ENCODE measurements at places on chromosomes 6 and 20.

GRCh38 chr6:54515713-54516112 is 207.5 kb downstream of the TINAG start:
- no peak for DNase-seq

DNA sequence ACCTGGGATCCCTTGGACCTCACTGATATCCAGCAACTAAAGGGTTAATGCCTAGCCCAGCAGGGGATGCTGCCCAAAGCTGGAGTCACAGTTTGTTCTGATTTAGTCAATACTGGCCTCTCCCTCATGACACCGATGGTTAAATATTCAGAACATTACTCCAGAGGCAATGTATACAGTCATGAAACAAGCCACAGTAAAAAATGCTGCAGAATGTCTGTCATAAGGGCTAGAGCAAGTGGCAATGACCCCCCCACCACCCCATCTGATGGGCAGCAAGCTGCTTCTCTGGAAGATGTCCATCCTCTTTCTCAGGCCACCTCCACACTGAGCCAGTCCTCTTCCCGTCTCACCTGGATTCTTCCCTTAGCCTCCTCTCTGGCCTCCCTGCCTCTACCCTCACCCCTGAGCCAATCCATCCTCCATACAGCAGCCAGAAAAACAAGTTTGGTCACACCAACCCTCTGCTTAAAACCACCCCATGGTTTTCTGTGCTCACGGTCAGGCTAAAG is 99.0 kb upstream of the KCNG1 start:
- DNase-seq = no peak

GRCh38 chr6:70956451-70957283 is at the start of gene B3GAT2:
B3GAT2 (minus strand) TSS chr6:70957060; CDS start chr6:70956429, 631 bp downstream.
- no peak for DNase-seq

GRCh38 chr20:17735206-17735804 is 35.5 kb downstream of the BANF2 start:
- DNase-seq = no peak

- DNase-seq = no peak
Measured at GRCh38 chr6:150822932-150823331, 42.6 kb upstream of the MTHFD1L start.

DNA sequence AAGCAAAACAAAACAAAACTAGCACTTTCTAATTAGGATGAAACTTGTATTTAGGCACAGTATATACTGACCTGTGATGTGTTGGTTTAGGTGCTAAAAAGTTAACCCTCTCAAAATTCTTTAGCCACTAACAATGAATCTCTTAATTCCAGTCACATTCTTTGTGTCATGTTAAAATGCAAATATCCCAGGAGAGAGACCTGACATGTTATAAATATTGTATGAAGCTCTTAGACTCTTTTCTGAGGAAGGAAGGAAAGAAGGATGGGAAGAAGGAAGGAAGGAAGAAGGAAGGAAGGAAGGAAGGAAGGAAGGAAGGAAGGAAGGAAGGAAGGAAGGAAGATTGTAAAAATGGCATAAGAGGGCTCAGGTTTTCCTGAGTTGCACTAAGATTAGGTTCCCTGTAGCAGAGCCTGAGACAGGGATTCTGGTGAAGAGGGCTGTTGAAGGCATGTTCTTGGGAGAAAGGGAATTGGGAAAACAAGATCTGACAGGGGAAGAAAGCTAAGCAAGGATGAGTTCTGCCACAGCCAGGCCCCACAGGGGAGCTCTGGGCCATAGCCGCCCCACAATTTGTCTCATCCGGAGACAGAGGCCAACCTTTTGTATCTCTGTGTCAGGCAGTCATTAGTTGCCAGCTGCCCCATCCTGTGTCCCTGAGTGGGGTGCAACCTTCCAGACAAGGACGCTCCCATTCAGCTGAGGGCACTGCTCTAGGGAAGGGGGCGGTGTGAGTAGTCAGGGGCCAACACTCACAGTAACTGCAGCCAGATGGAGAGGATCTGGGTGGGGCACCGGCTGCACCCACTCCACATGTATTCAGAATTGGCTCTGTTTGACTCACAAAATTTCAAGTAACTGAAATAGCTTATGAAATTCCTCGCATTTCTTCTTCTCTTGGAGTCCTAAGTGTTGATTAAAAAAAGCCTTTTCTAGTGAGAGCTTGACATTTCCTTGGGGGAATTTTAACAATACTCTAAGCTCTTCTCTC is 189.3 kb upstream of the ARG1 start:
- no peak for DNase-seq

DNA sequence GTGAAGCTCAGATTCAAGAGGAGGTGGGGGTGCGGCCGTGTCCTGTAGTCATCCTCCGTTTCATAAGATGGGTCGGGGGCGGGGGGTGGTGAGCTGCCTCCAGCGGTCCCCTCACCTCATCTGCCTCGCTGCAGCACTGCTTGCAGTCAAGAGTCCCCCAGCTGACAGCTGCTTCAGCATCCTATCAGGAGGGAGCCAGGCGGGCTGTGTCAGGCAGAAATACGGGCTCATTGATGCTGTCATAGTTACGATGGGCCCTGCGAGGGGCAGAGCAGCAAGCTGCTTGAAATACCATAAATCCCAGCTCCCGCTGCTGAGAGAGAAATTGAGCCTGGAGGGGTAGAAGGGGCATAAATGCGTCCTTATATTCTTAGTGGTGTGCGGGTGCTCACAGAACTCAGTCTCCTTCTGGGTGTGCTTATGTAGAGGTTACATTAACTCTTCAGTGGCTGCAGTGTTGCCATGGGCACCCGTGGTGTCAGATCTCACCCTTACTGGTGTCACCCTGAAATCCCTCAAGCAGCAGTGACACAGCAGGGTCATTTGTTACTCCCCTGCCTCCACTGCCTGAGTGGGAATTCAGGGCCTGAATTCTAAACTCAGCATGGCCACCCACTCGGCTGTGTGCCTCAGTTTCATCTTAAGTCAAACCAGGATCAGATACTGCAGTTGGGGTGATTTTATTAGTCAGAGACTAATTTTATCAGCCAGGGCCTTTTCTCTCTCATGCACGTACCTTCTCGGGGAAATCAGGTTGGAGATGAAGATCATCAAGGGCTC is 21.8 kb downstream of the CCDC167 start:
- DNase-seq = no peak

GRCh38 chr6:166257911-166258318 is 50.3 kb downstream of the PRR18 start:
- no peak for DNase-seq

DNA sequence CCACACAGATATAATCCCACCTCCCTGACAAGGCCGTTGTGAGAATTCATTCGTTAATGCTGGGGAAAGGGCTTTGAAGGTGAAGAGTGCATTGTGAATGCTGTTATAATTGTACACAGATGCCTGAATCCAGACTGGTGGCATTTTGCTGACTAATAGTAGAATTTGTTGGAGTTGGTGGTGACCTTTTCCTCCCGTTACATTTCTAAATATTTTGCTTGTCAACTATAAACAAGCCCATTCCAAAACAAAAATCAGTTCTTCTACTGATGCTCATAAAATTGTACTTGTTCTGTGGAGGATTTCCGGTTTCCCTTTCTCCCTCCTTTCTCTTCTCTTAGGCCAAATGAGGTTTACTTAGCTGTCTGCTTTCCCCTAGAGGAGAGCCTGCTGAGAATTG is 253.1 kb upstream of the SUPT3H start:
- DNase-seq = no peak

- DNase-seq = no peak
Measured at GRCh38 chr20:58871533-58872102, 19.1 kb downstream of the GNAS start.

- DNase-seq = no peak
Measured at GRCh38 chr20:12837646-12838045, 171.1 kb upstream of the SPTLC3 start.

DNA sequence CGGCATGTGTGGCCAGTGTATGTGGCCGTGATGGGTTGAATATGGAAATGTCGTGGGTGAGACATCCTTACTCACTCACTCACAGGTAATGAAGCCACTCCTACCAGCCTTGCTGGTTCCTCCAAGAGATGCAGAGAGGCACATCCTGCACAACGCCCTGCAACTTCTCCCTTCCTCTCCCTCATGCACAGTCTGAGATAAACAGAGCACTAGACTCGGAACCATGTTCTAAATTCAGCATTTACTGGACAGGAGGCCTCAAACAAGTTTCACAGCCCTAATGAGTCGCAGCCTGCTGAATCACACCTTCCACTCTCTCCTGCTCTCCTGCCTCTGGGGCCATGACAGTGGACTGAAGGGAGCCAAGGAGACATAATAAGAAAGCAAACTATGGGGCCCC is 91.2 kb downstream of the ISM1 start:
- no peak for DNase-seq

DNA sequence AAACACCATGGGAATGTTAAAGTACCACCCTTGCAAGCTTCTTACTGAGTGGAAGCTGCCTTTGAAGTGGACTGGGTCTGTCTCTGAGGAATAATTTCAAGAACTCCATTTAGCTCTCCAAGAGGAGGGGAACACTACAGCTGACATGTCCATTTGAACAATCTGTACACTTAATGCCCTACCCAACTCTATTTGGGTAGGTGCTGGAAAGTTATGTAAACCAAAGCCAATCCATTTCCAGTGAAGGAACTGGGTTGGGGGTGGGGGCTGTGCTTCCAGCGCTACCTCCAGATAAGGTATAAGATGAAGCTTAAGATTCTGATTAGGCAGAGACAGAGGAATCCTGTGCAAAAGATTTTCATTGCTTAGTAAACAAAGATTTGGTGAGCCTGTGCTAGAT is 122.0 kb downstream of the TCP11 start:
- DNase-seq = no peak

- DNase-seq = no peak
Measured at GRCh38 chr20:32482442-32483261, 102.5 kb downstream of the NOL4L start.

GRCh38 chr20:62137478-62138203 is 5.6 kb downstream of the PSMA7 start:
- DNase-seq = no peak

DNA sequence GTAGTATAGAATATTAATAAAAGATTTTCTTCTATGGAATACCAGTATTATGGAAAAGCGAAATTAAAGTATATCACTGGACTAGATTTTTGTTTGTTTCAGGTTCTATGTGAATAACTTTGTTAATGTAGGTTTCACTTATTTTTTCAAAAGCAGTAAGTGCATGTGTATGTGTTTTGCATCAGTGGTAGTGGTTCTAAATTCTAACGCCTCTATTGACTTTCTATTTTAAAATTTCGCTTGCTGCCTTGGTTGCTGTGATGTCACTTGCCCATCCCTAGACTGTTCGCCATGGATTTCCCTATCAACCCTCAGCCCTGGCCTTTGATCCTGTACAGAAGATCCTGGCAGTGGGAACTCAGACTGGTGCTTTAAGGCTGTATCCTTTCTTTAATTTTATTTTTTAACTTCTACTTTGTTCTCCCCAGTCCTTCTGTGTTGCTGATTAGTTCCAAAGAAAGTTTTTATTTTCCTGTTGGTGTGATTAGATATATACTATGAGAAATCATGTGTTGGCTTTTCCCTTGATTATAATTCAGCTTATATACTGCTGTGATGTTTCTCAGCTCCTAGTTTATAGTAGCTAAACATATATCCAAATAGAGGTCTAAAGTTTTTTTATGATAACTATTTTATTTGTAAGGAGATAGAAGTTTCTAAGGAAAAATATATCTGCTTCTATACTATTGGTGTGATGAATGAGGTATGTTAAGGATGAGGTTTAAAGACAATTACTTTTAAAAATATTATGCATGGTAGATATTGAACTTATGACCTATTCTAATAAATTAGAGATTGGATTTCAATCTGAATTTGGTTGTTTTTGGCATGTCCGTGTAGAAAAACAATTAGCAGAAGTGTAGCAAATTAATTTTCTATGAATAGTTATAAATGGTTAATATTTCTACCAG is 1.7 kb downstream of the STXBP5 start:
- DNase-seq = no peak

- DNase-seq = no peak
Measured at GRCh38 chr6:157398151-157398550, 17.2 kb downstream of the ZDHHC14 start.

DNA sequence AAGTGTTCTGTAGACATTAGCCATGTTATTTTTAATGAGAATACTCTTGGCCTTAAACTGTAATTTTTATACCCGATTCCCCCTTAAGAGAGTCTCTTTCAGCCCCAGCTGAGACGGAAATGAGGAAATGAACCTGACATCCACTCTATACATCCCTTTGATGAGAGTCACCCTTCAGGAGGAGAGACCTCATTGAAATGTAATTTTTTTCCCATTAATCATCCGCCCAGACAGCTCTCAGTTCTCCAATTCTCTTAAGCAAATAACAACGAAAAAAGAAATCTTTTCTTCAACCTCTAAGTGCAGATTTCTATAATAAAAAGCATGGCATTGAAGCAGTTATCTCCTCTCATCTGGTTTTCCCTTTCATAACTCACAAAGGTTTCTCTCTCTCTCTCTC is 243.8 kb upstream of the PMEPA1 start:
- no peak for DNase-seq

- DNase-seq = peak; percentile 65
Measured at GRCh38 chr6:35522660-35523658, 10.3 kb upstream of the TULP1 start.

GRCh38 chr6:135880066-135880972 is 28.8 kb downstream of the PDE7B start:
- peak; percentile 16 for DNase-seq

DNA sequence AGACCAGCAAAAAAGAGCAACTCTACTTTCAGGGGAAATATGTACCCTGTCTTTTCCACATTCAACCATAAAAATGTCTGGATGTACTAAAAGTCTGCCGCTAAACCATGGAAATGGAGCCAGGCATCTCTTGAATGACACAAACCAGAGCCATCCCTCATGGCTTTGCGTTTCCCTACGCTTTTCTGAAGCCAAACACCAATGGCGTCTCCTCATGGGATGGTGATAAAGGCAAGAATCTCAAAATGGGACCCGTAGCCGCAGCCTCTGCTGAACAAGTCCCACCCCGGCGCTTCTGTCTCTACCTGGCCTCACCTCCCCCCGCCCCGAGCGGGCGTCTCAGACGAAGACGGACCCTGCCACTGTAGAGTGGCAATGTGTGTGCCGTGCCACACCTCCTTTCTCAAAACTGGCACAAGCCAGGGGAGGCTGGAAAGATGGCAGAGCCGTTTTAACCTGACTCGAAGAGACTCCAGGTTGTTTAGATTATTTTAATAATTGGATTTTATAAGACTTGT is 80.3 kb upstream of the AFDN start:
- DNase-seq = no peak

- DNase-seq = no peak
Measured at GRCh38 chr6:40962241-40962640, 76.8 kb downstream of the UNC5CL start.

DNA sequence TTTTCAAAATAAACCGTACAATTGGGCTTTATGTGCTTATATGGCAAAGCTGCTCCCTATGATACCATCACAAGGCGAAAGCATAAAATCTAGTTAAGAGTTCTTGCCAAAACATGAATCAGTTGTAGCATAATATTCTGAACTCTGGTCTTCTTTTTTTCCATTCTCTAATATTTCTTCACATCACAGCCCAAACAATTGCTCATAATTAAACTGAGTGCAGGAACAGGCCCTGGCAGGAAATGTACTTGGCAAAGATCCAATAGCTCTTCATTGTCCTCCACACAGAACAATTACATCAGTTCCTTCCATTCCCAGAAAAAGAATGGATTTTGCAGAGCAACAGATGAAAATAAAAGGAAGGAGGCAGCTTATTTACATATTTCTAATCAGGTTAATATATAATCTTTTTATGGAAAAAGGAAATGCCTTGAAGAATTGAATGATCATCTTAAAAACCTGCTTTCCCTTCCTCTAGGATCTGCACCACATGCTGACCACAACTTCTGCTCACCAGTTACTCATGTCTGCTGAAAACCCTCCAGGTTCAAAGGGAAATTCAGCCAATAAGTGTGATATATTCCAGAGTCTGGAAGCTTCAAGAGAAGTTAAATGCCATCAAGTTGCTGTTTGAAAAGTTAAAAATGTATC is 123.3 kb upstream of the COL21A1 start:
- DNase-seq = no peak

All from stimulated activated CD4-positive, alpha-beta T cell treated with anti-CD3 and anti-CD28 coated beads, Interleukin-12 subunit alpha, Interleukin-12 subunit beta, amount 100 ng/mL, for 48 hours (primary cell).